Non-pigmented ciliary epithelial cell (primary cell): ENCODE measurements at places on chromosomes 6 and 20.

- DNase-seq, result no peak
Measured at GRCh38 chr6:70150521-70150920, 152.4 kb downstream of the COL9A1 start.

DNA sequence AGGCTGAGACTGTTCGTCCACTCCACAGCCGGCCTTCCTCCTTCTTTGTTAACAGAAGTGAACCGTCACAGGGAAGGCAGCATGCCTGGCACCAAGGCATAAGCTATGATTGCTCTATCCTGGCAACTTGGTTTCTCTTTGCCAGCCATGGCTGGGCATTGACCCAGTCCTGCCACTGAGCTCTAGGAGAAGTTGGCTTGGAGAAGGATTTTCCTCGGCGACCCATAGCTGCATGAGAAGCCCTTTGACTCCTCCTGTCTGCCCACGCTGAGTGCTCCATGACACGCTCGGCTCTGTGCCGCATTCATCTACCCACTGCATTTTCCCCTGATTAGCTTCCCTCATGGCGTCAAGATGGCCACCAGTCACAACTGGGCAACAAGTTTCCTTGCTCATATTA is 111.8 kb upstream of the EXOC2 start:
- no peak for DNase-seq

DNA sequence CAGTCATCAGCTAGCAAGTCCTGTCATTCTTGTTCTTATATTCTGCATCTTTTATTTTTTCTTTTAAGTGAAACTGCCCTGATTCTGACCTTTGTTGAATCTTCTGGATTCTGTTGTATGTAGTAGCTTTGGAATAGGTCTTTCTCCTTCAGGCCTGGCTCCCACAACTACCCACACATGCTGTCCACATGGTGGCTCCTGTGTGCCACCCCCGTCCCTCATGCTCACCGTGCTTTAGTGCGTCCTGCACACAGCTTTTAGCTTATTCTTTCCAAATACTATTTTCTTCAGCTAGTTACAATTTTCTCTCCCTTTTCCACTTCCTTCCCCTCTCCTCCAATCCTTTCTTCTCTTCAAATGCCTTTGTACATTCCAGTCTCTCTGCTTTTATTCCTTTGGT is 61.8 kb downstream of the CTNNBL1 start:
- no peak for DNase-seq

- DNase-seq, result no peak
Measured at GRCh38 chr6:109342506-109342905, 39.8 kb downstream of the CD164 start.

- DNase-seq, result no peak
Measured at GRCh38 chr6:121770943-121771342, 335.5 kb downstream of the GJA1 start.

- DNase-seq, result no peak
Measured at GRCh38 chr20:48571949-48572847, 255.6 kb downstream of the PREX1 start.

DNA sequence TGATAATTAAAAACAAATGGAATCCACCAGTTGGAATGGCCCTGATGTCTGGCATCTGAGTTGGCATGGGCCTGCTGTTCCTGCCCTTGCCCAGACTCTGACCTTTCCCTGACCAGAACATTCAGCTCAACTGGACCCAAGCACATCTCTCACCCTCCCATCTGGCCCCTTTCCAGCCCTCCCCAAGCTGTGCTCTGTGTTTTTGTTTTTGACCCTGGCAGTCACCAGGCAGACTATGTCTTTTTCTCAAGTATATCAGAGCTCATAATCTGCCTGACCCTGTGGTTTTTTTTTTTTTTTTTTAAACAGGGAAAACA is 117.6 kb downstream of the TRDN start:
- DNase-seq, result no peak

GRCh38 chr6:10561611-10562199 is 40.6 kb downstream of the GCNT2 start:
- no peak for DNase-seq

DNA sequence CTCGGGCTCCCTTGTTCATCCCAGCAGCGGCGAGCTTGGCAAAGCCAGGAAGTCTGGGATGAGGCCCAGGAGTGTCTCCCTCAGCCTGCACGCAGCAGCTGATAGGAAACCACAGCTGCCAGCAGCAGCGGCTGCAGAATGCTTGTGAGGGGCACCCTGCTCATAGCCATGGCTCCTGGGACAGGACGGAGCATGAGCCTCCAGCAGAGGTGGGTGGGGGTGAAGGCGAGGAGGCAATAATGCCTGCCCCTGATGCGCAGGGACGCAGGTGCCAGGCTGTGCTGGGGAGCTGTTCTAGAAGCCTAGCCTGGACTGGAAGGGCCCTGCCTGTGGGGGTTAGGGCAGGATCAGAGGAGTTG is 157.9 kb downstream of the CD83 start:
- no peak for DNase-seq

- DNase-seq, result peak; percentile 95
Measured at GRCh38 chr6:3592371-3592941, 135.6 kb upstream of the SLC22A23 start.

GRCh38 chr6:54020334-54020733 is 90.9 kb upstream of the MLIP start:
- no peak for DNase-seq

DNA sequence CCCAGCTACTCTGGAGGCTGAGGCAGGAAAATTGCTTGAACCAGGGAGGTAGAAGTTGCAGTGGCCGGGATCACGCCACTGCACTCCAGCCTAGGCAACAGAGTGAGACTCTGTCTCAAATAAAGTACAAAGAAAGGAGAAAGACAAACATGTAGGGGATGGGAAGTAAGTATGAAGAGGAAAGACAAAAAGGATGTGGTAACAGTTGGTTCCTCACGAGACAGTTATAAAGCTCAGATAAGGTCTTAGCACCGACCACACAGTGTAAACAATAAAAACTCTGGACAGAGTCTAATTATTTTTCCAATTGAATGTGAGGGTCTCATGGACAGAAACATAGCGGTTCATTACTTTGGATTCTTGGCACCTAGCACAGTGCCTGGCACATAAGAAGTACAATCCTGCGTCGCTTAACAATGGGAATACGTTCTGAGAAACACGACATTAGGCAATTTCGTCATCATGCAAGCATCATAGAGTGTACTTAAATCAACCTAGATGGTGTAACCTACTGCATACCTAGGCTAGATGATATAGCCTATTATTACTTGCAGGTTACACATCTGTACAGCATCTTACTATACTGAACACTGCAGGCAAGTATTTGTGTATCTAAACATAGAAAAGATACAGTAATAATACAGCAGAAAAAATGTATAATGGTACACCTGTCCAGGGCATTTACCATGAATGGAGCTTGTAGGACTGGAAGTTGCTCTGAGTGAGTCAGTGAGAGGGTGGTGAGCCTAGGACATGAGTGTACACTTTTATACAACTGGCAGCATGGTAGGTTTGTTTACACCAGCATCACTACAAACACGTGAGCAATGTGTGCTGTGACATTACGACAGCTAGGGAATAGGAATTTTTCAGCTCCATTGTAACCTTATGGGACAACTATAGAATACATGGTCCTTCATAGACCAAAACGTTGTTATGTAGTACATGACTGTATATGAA is 38.2 kb downstream of the MBOAT1 start:
- no peak for DNase-seq

DNA sequence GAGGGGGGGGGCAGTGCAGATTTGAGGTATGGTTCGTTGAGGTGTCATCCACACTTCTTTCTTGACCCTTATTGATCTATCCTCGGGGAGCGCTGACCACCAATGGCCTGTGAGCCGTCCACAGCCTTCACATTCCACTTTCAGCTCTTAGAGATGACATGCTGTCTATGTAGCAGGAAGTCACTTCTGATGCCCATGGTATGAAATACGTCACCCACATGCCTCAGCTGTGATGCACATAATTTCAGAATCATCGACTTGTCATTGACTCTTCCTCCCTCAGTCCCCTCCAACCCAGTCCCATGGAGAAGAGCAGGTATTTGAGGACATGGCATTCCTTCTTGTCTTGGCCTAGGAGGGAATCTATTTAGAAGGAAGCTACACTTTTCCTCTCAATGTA is 4.7 kb upstream of the ADGRF5 start:
- no peak for DNase-seq

- DNase-seq, result no peak
Measured at GRCh38 chr6:140988780-140989179, 1143.9 kb upstream of the GJE1 start.

- no peak for DNase-seq
Measured at GRCh38 chr20:9269280-9269971, 200.5 kb downstream of the PLCB4 start.

DNA sequence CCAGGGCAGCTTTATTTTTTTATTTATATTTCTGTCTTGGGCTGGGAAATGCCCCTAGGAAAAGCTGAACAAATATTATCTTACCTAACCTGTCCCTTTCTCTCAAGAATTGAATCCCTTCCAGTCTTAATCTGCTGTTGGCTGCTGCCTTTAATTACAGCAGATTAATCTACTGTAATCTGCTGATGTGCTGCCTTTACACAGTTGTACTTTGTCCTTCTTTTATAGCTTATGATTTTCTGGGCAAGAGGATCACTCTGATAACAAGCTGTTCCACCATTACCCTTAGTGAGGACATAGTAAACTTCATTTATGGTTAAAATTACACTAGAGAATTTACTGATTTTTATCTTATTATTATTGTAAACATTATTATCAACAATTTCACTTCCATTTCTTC is 234.5 kb upstream of the MAN1A1 start:
- DNase-seq, result no peak

DNA sequence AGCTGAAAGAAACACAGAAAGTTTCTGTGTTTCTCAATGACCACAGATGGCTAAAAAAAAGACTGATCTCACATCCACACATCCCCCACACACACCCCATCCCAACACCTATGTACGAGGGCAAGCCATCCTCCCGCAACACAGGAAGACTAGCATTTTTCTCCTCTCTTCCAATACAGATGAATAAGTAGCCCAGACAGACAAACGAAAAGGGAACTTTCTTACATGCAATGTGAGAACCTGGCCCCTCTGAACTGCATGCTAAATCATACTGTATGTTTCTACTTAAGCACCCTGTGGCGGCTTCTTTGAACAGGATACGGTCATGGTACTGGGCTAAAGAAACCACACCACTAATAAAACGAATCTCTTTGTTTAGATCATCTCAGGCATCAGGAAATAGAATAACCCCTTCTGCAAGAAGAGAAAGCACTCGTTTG is 116.2 kb downstream of the GMDS start:
- DNase-seq, result no peak

DNA sequence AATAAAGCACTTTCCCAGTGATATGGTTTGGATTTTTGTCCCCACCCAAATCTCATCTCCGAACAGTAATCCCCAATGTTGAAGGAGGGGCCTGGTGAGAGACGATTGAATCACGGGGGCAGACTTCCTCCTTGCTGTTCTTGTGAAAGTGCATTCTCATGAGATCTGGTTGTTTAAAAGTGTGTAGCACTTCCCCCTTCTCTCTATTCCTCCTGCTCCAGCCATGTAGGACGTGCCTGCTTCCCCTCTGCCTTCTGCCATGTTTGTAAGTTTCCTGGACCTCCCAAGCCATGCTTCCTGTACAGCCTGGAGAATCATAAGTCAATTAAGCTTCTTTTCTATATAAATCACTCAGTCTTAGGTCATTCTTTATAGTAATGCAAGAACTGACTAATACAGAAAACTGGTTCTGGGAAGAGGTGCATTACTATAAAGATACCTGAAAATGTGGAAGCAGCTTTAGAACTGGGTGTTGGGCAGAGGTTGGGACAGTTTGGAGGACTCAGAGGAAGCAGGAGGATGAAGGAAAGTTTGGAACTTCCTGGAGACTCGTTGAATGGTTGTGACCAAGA is 7.4 kb downstream of the EPM2A start:
- no peak for DNase-seq

- peak; percentile 65 for DNase-seq
Measured at GRCh38 chr20:41009946-41010345, 18.7 kb upstream of the TOP1 start.

GRCh38 chr6:41605649-41606048 is 32.6 kb upstream of the MDFI start:
- no peak for DNase-seq

- DNase-seq, result no peak
Measured at GRCh38 chr6:165826487-165827189, 163.6 kb upstream of the PDE10A start.

- no peak for DNase-seq
Measured at GRCh38 chr20:3998998-3999397, 16.4 kb downstream of the RNF24 start.

DNA sequence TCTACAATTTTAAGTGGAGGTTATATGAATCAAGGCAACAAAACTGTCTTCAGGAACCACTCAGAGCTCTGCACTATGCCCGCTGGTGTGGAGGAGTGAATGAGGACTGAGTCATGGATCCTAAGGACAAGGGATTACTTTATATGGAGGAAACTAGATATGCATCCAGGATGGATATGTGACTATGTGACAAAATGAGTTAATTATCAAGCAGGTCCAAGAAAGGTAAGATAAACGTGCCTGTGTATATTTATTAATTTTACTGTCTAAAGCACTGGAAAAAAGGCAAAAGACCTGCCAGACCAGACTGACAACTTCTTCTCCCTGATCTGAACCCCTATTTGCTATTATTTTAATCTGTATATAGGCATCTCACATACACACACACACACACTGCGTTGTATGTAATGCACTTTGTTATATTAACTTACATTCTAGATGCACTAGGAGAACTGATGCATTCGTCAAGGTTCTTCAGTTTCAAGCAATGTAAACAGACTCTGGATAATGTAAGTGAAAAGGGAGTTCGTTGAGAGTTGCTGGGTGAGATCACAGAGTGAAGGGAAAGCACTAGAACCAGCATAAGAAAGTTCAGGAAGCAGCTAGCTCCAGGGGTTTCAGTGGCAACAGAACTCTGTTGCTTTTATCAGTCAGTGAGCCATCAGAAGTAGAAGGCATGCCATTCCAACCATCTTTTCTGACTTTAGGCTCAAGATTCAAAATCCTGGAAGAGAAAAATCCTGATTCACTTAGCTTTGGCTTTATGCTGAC is 26.4 kb upstream of the ADGRG6 start:
- no peak for DNase-seq

- DNase-seq, result no peak
Measured at GRCh38 chr6:781350-781961, 88.5 kb upstream of the EXOC2 start.

- DNase-seq, result no peak
Measured at GRCh38 chr20:19961293-19961692, 55.9 kb upstream of the NAA20 start.

DNA sequence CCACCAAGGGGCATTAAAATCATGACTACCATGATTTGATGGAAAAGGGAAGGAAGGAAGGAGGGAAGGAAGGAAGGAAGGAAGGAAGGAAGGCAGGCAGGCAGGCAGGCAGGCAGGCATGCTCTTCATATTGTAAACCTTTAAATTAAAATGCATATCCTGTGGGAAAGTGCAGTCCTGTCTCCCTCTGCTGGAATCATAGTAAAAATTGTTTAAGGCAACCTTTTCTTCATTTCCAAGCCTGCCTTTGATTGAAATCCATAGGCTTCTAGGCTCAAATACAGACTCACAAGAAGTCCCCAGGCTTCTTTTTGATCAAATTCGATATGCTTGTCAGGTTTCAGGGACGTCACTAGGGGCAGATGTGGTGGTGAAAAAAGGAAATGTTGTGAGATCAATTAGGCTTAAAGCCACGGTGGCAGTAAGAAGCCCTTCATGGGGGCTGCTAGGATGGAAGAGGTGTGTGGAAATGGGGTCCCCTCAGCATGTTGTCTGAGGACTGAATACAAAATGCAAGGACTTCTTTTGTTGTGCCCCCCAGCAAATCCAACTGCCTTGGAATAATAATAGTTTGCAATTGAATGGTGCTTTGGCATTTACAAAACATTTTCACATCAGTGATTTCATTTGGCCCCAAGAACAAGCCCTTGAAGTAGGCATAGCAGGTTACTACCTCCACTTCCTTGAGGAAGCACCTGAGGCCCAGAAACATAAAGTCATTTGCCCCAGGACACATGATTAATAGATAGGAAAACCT is 25.6 kb upstream of the GABRR1 start:
- DNase-seq, result peak; percentile 23
